ENCODE measurements at places on chromosomes 7 and 10.

DNA sequence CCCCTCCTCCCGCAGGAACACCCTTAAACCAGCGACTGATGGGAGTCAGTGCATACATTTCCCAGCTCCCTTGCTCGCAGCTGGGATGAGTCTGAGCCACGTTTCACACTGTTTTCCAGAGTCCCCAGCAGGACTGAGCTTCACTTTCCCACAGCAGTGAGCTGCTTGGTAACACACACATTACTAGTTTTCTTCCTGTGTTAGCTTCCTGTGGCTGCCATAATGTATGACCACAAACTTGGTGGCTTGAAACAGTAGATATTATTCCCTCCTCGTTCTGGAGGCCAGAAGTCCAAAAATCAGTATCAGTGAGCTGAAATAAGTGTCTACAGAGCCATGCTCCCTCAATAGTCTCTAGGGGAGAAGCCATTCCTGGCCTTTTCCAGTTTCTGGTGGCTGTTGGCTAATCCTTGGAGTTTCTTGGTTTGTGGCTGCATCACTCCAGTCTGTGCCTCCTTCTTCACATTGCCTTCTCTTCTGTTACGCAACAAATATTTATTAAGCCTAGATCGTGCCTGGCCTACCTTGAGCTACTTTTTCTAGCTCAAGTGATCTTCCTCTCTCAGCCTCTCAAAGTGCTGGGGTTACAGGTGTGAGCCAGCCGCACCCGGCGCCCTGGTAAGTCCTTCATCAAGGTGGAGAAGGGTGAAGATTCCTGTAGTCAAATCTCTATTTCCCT, 26.2 kb upstream of the CARD11 start:
- no peak for DNase-seq

- DNase-seq = no peak
Observed at GRCh38 chr10:125141150-125141859, 19.1 kb downstream of the CTBP2 start.

DNA sequence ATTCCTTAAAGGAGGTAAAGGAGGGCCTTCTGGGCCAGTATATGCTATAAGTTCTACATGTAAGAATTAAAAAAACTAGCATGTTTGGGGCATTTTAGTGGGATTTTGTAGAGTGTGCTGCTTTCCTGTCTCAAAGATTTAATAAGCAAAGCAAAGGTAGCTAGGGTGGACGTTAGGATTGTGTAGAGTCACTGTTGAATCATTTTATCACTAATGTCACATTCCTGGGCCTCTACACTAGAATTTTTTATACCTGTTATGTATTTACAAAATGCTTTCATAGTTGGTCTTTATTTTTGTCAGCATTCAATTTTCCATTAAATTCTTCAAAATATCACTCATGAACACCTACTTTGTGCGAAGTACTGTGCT, 139.4 kb upstream of the PHYHIPL start:
- DNase-seq = no peak

GRCh38 chr10:122258136-122259074, 12.7 kb upstream of the BTBD16 start:
- DNase-seq = no peak

- no peak for DNase-seq
Observed at GRCh38 chr7:2643386-2644219, 11.8 kb downstream of the TTYH3 start.

DNA sequence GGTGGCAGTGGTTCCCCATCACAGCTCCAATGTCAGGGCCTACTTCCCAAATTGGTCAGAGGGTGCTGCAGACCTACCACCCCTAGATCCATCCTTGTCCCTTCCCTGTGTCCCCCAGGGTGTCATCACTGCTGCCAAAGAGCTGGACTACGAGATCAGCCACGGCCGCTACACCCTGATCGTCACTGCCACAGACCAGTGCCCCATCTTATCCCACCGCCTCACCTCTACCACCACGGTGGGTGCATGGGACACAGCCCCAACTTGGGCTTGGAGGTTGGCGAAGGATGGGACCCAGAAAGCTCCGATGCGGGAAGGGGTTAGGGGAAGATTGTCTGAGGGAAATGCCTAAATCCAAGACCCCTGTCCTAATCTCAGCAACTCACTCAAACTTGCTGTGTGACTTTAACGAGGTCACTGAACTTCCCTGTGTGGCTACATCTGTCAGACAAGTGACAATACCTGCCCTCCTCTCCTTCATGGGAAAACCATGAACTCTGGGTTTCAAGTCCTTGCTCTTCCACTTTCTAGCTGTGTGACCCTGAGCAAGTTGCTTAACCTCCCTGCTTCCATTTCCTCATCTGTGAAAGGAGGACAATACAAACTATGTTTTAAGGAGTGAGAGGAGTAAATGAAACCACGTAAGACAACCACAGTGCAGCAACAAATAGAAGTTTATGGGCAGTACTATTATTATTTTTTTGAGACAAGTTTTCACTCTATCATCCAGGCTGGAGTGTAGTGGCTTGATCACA, 4.9 kb upstream of the VSIR start:
- no peak for DNase-seq

DNA sequence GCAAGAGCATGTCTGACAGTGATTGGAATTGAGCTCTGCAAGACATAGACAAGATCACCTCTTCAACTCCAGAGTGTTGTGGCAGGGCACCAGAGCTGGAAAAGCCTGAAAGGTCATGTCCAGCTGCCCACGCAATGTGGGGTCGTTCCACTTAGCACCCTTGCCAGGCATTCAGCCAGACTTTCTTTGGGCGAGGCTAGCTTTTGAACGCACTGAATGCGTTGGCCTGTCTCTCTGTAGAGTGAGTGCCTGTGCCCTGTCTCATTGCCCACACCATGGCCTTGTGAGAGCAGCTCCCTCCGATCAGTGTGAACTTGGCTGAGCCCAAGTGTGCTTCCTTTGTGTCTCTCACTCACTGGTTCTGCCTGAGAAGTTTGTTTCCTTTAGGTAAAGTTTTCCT, 23.3 kb downstream of the UBTD1 start:
- no peak for DNase-seq

DNA sequence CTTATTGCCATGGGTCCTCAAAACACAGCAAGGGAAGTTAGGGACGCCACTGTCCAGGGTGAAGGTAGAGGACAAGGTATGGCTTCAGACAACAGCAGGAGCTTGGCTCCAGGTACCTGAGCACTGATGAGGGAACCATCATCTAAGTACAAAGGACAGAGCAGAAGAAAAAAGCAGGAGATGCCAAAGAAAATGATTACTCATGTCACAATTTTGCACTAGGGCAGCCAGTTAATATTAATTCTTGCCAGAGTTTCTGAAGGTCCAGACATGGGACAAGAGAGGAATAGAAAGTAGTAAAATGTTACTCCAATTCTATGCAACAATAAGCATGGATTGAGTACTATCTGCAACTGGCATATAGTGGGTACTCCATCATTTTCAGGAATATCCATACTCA, 14.1 kb downstream of the PTN start:
- DNase-seq = no peak

DNA sequence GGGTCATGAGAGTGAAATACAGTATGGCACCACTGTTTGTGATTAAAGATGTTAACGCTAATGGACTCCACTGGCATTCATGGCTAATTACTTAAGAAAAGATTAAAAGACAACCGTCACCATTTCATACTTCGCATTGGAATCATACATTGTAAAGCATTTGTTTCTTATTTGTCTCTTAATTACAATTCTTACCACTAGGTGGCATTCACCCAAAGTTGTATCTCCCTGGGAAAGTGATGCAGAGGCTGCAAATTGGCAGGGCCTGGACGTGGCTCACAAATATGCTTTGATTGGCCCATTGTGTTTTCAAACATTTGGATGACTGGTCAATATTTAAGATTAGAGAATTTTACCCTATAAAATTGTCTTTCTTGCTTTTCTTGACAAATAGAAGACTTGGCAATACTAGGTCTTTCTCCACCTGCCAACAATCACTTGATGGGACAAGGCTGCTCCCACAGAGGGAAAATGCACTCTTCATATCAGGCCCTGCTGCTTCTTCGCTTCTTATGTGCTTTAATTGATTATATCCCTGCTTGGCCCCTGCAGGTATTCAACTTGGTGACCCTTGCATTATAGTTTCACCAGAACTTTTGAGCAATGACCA, 72.1 kb upstream of the STARD3NL start:
- DNase-seq = peak; percentile 50

DNA sequence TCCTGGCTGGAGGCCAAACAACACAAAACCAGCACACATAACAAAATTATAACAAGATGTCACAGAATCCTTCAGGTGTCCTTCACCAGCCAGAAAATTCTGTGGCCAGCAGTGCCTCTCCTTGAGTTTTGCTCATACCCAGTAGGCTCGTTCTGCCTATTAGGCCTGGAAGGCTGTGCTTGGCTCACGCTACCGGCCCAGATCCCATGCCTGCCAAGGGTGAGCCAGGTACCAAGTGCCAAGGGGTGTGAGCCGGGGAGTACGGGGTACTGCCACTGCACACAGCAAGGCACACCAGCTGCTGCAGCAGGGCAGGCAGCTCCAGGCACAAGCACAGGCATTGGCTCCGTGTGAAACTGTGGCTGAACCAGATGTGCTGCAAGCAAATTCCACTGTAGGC, 1562.0 kb downstream of the REEP3 start:
- no peak for DNase-seq

DNA sequence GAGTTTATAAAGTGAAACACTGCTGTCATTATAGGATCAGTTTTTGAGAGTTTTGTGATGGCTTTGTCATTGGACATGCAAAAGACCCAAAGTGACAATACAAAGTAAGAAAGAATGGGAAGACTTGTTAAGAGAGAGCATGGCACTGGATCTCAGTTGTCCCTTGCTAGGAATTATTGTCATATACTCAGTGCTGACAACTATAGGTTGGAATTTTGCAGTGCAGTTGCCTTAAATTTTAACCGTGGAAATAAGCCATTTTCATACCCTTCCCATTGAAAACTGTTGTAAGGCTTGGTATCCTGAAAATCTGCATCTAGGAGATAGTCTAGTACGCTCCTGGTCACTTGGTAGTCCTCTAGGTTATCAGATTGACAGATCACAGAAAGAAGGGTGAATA, 1156.7 kb downstream of the GATA3 start:
- no peak for DNase-seq

GRCh38 chr7:130356876-130357611, 12.4 kb downstream of the CPA5 start:
- no peak for DNase-seq

GRCh38 chr10:93032105-93032808, 28.3 kb upstream of the CYP26C1 start:
- no peak for DNase-seq

GRCh38 chr10:52284416-52285013, 29.6 kb upstream of the DKK1 start:
- no peak for DNase-seq

- DNase-seq = no peak
Observed at GRCh38 chr7:96013836-96014235, 241.5 kb downstream of the DYNC1I1 start.

DNA sequence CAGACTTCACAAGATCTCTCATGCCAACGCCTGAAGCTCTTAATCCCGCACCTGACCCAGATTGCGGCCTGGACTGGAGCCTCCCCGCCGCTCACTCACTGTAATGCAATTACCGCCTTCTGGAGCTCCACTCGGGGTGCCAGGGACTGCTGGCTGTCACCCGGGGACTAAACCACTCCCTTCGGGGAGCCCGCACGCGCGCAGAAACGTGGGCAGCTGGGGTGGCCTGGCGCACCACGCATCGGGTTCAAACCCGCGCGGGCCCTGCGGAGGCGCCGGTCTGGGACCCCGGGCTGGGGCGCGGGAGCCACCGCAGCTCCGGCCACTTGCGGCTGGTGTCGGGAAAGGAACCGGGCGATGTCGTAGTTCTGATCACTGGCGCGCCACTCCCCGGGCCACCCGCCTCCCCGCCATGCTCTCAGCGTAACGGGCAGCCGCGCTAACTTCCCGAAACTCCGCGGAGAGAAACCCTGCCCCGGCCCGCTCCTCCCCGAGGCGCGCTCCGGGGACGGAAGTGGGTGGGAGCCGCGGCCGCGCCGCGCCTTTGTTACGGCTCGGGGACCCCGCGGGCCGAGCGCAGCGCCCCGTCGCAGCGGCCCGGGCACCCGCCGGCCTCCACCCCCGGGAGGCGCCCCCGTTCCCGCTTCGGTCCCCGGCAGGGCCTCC, 100.3 kb upstream of the SVIL start:
- no peak for DNase-seq

- DNase-seq = no peak
Observed at GRCh38 chr7:155119801-155120382, 49.8 kb downstream of the HTR5A start.

GRCh38 chr10:128047991-128048818, 78.0 kb downstream of the MKI67 start:
- peak; percentile 29 for DNase-seq

- DNase-seq = no peak
Observed at GRCh38 chr10:123800821-123801220, 90.8 kb downstream of the CPXM2 start.

- no peak for DNase-seq
Observed at GRCh38 chr7:141649137-141649864, 52.7 kb downstream of the DENND11 start.

DNA sequence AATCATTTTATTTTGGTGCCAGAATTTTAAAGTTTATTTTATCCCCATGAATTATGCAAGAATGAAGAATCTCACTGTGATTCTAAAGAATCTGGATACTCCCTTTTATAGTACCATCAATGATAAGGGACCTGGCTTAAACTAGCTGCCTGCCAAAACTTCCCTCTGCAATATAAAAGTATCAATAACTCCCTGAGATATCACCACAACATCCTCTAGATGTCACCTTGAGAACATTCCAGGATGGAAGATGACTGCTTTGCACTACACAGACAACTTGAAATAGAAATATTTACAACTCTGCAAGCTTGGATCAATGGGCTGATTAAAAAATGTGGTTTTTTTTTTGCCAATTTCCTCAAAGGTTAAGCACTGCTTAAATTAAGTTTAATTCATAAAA, 142.1 kb downstream of the SLC25A13 start:
- no peak for DNase-seq

DNA sequence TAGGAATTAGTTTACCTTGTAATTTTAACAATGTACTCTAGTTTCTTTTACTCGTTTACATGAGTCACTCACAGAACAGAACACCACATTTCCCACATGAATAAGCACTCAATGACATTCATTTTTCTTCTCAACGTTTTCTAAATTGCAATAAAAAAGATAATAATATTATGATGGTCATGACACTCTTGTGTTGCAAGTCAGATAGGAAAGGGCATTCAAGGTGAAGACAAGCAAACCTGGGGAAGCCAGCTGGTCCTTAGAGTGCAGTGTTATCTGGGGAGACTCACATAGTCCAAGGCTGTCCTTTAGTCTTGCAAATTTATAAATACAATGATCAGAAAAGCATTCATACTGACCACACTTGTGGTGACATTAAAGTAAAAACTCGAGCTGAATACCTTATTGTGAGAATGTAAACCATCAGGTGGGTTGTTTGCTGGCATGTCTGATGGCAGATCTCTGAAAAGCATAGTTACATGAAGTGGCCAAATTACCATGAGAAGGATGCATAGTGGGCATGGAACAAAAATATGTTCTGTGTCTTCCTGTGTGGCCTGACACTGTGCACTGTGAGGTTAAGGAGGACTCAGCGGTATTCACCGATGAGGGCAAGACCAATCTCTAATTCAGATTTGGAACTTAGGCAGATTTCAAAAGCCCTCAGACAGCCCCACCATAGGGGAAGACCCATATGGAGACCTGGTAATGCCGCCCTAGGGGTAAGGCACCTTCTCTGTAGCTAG, 158.9 kb upstream of the ASAH2 start:
- no peak for DNase-seq

- DNase-seq = no peak
Observed at GRCh38 chr10:110494532-110494931, 3.2 kb upstream of the DUSP5 start.

GRCh38 chr7:126605056-126605455, 647.7 kb downstream of the GRM8 start:
- no peak for DNase-seq

- no peak for DNase-seq
Observed at GRCh38 chr10:112507988-112508387, 61.0 kb downstream of the VTI1A start.

GRCh38 chr7:28686418-28686800, 271.7 kb downstream of the TRIL start:
- peak; percentile 50 for DNase-seq

Measured in kidney capillary endothelial cell (primary cell).